MCF 10A (cell line): ENCODE measurements at places on chromosomes 3 and 15.

DNA sequence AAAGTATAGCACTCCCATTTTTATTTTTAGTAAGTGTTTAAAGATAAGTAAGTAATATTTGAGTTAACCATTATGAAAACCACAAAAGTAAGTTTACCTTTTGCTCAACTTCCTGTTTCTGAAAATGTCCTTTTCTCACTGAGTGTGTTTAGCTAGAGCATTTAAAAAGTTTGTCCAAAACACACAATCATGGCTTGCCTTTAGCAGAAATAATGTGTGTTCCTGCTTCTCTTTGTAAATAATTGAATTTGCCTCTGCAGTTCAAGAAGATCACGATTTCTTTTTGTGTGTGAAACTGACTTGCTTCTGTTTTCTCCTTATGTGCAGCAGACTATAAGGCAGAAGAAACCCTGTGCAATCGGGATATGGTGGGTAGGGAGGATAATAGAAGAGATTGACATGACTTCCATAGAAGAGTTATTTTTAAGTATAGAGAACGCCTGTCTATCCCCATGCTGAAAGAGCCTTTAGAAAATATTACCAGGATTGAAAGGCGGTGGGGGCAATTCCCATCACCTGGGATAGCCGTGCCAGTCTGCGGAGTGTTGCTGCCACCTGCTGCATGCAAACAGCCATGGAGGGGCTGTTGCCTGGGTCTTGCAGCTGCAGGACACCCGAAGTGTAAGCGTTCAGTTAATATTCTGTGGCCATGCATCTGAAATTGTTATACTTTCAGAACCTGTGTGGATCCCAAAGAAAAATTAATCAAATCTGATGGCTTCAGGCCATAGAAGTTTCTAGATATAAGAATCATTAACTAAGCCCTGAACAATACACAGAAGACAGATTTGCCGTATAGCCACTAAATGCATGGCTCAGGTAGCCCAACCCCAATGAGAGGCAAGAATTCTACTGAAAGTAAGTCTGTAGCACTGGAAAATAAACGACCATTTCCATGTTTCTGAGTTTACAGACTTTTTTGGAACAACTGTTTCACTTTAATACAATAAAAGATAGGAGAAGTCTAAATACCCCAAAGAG is 2.4 kb upstream of the CD96 start:
- DNase-seq, result peak; percentile 64

- no peak for DNase-seq
Measured at GRCh38 chr3:187491371-187491770, 123.2 kb downstream of the RTP4 start.

GRCh38 chr3:190119461-190120268 is 1.0 kb downstream of the P3H2 start:
- DNase-seq, result no peak

GRCh38 chr3:44584646-44585501 is at the start of gene ZNF660:
Gene ZNF660 (plus strand): TSS chr3:44584964. CDS start chr3:44594194, 9,230 bp downstream.
- no peak for DNase-seq

- DNase-seq, result no peak
Measured at GRCh38 chr3:6250167-6250566, 610.7 kb upstream of the GRM7 start.

GRCh38 chr3:57661404-57661803 is 31.5 kb downstream of the DENND6A start:
- DNase-seq, result no peak
